ENCODE measurements at places on chromosomes 4 and X.

GRCh38 chr4:159292137-159292896 is 189.4 kb downstream of the RAPGEF2 start:
- no peak for DNase-seq

DNA sequence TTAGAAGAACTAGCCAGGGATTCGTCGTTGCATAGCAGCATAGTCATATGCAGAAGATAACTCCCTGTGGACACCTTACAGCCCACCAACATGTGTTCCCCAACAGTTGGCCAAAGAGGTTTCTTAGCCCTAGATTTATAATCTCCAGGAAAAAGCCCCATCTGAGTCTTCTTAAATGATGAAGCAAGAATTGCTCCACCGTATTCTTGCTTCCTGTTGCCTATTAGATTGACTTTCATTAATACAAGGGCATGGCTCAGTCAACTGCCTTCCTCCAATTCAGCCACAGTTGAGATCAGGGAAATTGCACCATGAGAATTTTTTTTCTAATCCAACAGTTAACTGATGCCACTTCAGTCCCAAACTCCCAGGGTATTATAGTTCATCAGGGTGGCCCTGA is 5.2 kb upstream of the AFF2 start:
- DNase-seq: no peak

GRCh38 chr4:189129044-189129694 is 811.5 kb upstream of the FRG1 start:
- no peak for DNase-seq

DNA sequence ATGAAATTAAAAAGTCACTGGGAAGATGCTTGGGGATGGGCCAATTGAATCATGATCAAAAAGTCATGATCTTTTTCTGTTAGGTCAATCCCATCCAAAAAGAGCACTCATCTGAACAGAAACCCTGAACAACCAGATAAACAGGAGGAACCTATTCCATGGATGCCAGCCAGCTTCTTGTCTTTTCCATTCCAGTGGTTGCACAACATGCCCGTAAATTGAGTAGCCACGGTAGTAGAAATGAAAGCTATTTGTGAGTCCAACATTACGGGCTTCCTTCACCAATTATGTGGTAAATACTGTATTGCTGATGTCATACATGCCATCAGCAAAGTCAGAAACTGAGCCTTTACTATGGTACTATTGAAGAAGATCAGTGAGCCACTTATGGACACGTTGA is 982.4 kb upstream of the HS3ST1 start:
- DNase-seq: no peak

DNA sequence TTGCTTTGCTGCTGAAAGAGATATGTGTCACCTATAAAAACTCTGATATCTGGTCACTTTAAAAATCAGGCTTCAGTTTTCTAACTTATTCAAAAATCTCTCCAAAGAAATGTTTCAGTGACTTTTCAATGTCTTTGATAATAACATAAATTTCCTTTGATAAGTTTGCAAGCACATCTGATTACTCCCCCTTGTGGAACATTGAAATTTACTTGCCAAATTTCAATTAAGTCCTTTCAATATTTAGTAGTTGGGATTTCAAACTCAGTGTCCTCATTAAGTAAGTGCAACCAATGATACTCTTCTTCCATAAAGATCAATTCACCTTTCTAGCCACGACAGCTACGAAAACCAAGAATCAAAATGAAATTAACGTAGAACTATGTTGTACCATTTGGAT is 151.3 kb upstream of the FAM47C start:
- no peak for DNase-seq

DNA sequence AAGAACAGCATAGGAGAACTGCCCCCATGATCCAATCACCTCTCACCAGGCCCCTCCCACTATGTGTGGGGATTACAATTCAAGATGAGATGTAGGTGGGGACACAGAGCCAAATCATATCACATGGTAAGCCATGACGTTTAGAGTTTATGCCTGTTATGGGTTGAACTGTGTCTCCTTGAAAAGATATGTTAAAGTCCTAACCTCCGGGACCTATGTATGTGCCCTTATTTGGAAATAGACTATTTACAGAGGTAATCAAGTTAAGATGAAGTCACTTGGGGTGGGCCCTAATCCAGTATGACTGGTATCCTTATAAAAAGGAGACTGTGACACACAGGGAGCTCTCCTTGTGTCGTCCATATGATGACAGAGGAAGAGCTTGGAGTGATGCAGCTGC is 25.2 kb upstream of the SLC2A9 start:
- no peak for DNase-seq

DNA sequence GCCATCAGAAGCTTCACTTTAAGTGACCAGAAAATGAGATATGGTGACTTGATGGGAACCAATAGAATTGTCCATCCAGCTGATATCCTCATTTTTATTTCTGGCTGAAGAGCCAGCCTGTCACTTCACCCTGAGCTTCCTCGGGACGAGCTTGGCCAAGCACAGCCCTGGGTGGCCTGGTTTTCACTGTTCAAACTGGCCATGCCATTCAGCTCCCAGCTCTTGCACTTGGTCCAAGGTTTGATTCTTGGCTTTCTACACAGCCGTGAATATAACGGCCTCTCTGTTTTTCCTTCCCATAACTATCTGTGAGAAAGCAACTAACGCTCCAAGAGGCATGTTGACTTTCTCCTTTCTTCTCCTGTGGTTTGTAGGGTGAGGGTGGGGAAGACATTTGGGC is 71.9 kb downstream of the LIMCH1 start:
- no peak for DNase-seq

All from activated naive CD4-positive, alpha-beta T cell (primary cell).